NCI-H1417 (cell line): ENCODE measurements at places on chromosomes 11 and 22.

DNA sequence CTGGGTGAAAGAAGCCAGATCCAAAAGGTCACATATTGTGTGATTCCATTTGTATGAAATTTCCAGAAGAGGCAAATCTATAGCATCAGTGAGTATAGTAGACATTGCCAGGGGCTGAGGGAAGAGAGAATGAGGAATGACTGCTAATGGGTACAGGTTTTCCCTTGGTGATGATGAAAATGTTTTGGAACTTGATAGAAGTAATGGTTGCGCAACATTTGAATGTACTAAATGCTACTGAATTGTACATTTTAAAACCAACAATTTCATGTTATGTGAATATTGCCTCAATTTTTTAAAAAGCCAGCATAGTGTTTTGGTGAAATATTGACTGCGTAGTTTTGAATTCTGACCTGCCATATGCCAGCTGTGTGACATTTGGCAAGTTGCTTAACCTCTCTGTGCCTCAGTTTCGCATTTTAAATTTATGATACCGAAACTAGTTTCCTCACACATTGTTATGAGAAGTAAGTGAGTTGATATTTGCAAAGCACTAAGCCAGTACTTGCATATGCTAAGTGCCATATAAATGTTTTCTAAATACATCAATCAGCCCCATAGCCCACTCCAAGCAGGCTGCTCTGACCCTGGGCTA lies 75.4 kb upstream of the TMEM45B start:
- no peak for DNase-seq

GRCh38 chr22:25219948-25220442 lies 556 bp downstream of the CRYBB2 start:
- no peak for DNase-seq

GRCh38 chr11:96648991-96649390 lies 259.2 kb downstream of the JRKL start:
- DNase-seq = no peak

- DNase-seq = no peak
Measured at GRCh38 chr11:128970598-128971190, 28.0 kb upstream of the TP53AIP1 start.

- DNase-seq = no peak
Measured at GRCh38 chr22:43147821-43148220, 3.5 kb upstream of the TSPO start.
